IPS DF 6.9 (cell line): ENCODE measurements at places on chromosomes 2 and 18.

DNA sequence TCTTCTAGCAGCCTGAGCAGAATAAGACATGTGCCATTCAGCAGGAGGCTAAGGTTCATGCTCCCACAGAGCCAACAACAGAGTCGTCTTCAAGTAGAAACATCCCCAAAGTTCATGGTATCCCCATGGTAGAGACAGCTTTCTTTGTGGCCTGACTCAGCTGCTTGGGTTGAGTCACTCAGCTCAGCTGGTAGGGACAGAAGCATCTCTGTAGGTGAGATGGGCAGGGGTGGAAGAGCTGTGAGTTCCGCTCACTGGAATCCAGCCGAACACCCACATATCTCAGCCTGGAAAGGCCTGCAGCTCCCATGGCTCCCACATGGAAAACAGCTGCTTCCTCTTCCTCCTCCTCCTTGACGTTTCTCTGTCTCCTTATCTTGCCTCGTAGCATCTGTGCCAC lies 792.7 kb downstream of the RNF144A start:
- no peak for DNase-seq

DNA sequence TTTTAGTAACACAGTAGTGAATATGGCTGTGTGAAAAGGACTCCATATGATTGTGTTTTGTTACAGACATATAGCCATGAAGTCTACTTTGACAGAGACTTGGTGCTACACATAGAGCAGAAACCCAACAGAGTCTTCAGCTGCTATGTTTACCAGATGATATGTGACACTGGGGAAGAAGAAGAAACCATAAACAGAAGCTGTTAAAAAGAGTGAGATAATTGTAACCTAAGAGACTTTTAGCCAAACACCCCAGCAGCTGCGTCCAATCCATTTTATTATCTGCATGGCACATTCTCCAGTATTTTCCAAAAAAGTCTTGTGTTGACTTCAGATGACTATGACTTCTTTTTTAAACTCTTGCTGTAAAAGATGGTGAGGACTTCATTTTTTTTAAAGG lies 41.4 kb upstream of the CYBRD1 start:
- no peak for DNase-seq

- DNase-seq: no peak
Measured at GRCh38 chr2:5098286-5098685, 593.9 kb upstream of the SOX11 start.

- DNase-seq: no peak
Measured at GRCh38 chr2:197677483-197677882, 2.1 kb upstream of the RFTN2 start.

GRCh38 chr2:184031402-184032147 lies 566.8 kb upstream of the ZNF804A start:
- DNase-seq: no peak

DNA sequence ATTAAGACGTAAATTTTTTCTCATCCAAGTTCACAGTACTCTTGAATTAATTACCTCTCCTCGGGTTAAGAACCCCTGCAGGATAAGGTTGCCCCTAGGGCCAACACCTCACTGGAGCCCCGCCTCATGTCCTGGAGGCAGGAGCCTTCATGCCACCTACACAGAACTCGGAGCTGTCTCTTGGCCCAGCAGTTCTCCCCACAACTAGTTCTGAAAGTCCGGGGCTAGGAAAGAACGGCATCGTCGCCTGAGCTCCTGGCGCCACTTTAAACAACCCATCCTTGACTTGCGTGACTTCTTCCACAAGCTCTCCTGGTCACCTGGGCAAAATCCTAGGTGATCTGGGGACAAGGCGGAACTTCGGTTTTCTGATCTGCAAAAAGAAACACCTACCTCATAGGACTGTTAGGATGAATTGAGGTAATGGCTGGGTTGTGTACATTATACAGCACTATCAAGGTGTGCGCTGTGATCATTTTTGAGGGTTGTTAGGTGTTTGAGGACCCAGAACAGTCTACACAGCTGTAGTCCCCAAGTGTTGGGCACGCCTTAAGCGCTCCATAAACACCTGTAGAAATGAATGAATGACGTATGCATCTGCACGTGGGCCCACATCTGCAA lies 641 bp upstream of the ITGA6 start:
- no peak for DNase-seq

DNA sequence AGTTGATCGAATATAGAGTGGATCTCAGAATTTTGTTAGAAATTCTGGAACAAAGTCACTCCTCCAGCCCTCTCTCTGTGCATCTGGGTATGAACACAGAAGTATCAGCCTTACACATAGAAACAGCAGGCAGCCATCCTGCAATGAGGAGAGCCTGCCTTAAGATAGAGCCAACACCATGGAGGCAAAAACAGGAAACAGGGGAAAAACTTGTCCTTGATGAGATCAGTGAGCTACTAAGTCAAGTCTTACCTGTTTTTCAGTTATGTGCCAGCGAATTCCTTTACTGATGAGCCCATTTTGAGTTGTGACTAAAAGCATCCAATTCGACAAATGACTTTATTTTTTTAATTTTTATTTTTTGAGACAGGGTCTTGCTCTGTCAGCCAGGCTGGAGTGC lies 26.6 kb upstream of the MREG start:
- DNase-seq: no peak

DNA sequence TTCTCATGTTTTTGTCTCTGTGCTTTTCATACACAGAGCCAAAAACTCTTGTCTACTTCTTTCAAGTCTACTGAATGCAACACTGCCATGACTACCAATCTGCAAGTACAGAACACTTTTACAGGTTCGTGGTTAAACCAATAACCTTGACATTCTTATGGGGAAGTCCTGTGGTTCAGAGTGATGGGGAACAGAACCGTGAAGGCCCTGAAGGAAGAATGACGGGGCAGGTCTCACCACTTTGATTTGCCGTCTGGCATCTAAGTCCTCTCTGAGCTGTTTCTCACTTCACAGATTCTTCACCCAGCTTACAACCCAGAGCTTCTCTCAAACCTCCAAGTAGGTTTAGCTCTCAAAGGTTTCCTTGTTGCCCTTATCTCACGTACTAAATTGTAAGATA lies 117.5 kb upstream of the SNTG2 start:
- DNase-seq: no peak

GRCh38 chr2:127143841-127144782 lies 37.2 kb upstream of the BIN1 start:
- DNase-seq: no peak

GRCh38 chr2:213281156-213281555 lies 3.1 kb upstream of the SPAG16 start:
- no peak for DNase-seq

DNA sequence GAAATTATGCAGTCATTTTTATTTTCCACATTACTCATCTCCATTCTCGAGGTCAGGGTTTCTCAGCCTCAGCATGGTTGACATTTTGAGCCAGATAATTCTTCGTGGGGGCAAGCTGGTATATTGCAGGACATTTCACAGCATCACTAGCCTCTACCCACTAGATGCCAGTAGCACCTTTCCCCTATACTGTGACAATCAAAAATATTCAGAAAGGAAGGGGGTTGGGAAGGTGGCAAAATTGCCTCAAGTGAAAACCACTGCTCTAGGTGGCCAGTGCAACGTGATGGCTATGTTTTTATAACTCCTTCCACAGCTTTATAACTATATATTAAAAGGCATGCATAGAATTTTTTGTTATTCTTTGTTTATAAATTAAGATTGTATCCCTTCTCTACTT lies 294.5 kb downstream of the CNTNAP5 start:
- no peak for DNase-seq

GRCh38 chr2:25374411-25374810 lies 32.7 kb upstream of the DNMT3A start:
- DNase-seq: no peak

DNA sequence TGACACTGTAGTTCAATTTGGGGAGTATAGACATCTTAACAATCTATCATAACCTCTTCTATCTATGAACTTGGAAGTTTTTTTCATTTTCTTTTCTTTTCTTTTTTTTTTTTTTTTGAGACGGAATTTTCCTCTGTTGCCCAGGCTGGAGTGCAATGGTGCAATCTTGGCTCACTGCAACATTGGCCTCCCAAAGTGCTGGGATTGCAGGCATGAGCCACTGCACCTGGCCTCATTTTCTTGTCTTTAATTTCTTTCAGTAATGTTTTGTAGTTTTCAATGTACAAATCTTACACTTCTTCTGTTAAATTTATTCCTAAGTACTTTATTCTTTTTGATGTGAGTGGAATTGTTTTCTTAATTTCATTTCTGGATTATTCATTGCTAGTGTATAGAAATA lies 14.6 kb downstream of the ASAP2 start:
- no peak for DNase-seq

DNA sequence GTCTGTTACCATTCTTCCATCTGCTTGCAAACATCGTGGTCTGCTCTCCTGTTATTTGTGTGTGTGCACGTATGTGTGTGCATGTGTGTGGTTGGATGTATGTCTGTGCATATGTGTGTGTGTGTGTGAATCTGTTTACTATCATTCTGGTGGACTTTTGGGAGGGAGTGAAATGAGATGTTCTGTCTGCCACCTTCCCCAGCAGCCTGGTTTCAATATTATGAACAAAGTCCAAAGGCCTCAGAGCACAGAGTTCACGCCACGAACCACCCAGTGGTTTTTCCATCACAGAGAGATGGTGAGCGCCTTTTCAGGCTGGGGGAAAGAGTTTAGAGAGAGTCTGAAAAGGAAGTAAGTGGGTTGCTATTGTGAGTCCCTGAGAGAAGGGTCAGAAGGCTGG lies 67.1 kb upstream of the YWHAQ start:
- no peak for DNase-seq

GRCh38 chr2:240310645-240311044 lies 124.8 kb upstream of the GPC1 start:
- no peak for DNase-seq
